Heart right ventricle (tissue), 16 donors: ENCODE measurements at places on chromosomes 3 and 15. TPM values are rescaled to one million over a fixed set of nuclear protein-coding genes. Genes with fewer than 3 reads are reported as not detected.
A peak's percentile ranks its signal among the peaks of the same experiment; 100 is the strongest.

GRCh38 chr3:43861635-43862034 is 170.9 kb downstream of the ABHD5 start:
- DNase-seq = no peak

DNA sequence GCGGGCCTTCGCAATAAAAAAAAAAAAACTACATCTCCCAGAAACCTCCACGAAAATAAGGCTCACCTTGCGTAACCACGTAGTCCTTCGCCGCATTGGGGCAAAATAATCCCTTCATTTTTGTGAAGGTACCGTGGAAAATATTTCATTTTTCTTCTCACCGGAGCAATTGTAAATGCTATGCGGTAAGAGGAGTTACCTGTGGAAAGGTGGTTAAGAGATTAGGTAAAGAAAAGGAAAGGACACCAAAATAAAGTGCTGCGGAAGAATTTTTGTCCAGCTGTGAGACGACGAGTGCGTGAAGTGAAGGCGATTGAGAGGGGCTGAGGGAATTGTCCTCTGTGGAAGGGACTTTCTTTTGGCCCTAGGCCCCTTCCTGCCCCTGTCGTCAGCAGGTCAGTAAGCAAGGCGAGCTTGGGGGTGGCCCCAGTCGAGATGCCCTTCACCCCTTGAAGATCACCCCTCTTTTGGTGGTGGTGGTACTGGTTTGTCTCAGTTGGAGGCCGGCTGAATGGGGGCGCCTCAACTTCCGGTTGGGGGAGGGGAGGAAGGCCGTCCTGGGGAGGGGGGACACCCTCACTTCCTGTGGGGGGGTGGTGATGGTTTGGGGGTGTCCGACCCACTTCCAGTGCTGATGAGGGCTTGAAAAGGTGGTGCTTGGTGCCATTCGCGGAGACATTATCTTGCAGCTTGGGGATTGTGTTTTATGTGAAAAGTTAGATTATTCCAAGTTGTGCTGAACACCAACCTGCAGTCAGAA is at the start of gene HMG20A:
HMG20A (plus strand) TSS at position 279 of the 760 bp plus-strand sequence. CDS start 37,520 bp downstream, outside the sequence.
- peak; percentile 56 for DNase-seq

DNA sequence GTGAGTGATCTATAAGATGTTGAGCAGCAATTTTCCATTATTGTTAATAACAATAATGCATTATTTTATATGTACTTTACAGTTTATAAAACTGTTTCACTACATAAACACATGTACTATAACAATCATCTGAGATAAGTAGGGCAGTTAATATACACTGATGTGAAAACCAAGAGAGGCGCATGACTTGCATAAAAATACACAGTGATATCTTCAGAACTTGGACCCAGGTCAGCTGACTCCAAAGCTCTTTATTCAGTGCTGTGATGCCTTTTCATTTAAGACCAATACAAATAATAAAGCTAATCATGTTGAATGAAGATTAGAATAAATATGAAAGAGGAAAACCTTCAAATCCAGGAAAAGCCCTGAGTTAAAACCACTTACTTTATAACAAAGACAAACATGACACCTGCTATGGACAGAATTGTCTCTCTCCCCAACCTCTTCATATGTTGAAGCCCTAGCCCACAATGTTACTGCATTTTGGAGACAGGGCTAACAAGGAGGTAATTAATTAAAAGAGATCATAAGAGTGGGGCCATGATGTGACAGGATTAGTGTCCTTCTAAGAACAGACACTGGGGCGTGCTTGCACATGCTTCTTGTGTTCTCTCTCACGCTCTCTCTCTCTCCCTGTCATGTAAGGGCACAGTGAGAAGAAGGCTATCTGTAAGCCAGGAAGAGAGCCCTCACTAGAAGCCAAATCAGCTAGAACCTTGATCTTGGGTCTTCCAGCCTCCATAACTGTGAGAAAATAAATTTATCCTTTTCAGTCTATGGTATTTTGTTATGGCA is 55.8 kb upstream of the TSPAN3 start:
- DNase-seq = no peak

DNA sequence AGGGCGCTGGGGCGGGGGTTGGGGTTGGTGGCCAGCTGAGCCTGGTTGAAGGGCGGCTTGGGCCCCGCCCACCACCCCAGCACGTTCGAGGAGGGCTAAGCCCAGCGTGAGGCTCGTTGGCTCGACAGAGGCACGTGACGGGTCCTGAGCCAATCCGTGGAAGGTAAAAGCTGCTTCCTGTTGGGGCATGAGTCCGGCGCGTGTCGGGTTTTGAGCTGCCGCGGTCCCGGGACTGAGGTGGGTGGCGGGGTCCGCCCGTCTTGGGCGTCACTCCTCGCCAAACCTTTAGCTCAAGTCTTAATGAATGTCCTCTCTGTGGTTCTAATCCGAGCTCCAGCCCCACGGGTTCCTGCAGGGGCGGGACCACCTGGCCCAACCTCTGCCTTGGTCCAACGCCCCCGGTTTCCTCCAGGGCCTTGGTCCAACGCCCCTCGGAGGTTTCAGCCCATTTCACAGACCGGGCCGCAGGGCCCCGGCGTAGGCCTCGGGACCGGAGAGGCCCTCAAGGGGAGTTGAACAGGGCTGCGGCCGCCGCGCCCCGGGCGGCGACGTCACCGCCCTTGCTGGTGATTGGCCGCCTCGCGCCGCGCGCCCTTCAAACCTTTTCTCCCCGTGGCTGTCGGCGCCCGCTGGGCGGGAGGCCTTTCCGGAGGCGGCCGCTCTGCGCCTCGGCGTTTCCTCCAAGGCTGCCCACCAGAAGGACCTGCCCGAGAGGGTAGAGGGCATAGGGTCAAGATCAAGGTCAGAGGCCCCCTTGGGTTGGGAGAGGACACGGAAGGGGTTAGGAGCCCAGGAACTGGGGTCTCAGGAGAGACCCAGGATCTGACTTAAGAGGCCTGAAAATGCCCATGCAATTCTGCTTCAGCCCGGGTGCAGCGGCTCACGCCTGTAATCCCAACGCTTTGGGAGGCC is at the start of gene RCCD1:
RCCD1 (plus strand) TSS at position 173 of the 912 bp plus-strand sequence. CDS start 1,851 bp downstream, outside the sequence.
- peak; percentile 95 for DNase-seq

Gene RYR3
- polyA plus RNA-seq = 0.07 TPM

- DNase-seq = no peak
Measured at GRCh38 chr3:6180171-6180570, 680.7 kb upstream of the GRM7 start.

- DNase-seq = no peak
Measured at GRCh38 chr3:197311591-197311990, 13.2 kb upstream of the DLG1 start.

GRCh38 chr3:21889166-21889565 is 138.2 kb upstream of the ZNF385D start:
- DNase-seq = no peak

DNA sequence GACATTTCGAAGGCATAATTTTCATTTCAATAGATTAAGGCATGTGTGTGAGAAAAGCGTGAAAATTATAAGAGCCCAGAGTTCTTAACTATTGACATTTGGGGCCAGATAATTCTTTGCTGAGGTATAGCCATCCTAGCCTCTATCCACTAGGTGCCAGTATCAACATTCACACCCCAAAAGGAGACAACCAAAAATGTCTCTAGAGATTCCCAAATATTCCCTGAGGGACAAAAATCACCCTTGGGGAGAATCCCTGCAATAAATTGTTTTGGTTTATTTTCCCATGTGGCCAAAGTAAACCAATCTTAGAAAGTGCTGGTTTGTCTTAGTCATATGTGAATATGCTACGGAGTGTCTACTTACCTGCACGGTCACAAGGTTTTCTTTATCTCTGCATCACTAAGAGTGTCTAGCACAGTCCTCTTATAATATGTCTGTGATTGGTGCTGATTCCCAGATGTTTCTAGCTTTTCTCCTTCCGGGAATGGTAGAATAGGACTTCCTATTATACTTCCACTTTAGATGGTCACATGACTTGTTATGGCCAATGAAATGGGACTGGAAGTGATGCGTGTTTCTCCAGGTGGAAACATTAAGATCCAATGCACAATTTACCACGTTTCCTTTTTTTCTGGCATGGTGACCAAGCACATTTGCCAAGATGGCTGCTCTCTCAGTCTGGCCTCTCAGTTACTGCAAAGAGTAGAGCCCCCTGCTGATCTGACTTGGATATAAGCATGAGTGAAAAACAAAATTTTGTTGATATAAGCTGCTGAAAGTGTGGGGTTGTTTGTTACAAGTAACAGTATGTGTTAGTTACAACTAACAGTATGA is 8.0 kb upstream of the KBTBD8 start:
- DNase-seq = no peak

- peak; percentile 1 for DNase-seq
Measured at GRCh38 chr15:101019366-101019896, 100.3 kb downstream of the LRRK1 start.

DNA sequence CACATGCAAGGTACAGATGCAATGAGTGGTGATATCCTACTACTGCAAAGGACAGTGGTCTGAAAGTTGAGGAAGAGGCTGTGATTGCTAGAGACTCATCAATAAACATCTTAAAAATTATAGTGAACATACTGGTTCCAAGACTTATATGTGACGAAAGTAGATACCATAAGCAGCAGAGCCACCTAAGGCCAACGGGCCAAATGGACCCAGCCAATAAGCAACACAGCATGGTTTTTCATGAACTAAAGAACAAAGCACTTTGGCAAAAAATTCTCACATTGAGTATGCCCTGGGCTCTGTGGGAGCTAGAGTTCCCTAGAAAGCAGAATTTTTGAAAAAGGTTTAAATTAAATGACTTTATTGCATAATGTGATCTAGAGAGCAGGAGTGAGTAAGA is 272.1 kb downstream of the SI start:
- no peak for DNase-seq

- DNase-seq = no peak
Measured at GRCh38 chr15:34724481-34724880, 30.3 kb downstream of the GJD2 start.

DNA sequence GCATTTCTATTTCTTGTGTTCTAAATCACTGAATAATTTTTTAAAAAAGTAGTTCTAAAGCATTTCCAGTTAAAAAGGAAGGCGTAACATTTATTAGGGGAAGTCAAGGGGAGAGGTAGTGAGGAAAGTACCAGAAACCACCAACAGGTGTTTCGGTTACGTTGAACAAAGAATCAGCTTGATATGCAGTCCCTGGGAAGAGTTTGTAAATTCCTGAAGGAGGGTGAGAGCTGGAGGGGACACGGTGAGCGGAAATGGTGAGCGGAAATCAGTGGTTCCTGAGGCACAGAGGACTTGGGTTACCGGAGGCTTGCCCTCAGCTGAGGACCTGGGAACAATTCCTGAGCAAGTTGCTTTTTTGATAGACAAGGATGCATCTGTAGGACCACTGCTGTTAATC is 17.8 kb downstream of the MAP2K1 start:
- no peak for DNase-seq

DNA sequence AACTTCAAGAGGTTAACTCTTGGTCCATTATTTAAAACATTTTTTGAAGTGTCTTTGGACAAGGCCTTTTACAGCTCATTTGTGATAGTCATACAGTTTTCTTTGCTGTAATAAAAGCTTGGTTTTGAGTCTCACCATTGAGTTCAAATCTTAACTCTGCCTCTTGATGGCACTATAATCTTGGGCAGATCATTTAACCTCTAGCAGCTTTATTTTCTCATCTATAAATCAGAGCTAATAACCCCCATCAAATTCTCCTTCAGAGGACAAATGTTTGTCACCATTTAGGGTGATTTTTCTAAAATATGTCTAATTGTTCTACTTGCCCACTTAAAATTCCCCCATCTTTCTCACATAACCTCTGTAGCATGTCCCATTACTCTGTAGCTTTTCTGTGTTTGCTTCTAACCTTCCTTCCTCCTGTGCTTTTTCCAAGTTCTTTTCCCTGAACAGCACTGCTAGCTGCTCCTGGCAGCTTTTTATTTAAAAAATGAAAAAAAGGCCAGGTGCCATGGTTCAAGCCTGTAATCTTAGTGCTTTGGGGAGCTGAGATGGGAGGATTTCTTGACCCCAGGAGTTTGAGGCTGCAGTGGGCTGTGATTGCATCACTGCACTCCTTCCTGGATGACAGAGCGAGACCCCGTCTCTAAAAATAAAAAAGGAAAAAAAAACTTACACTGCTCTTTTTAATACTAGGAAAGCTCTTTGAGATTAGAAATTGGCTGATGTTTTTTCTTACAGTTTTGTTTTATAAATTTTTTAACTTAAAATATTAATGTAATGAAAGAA is 28.5 kb downstream of the UBE2E1 start:
- DNase-seq = no peak

DNA sequence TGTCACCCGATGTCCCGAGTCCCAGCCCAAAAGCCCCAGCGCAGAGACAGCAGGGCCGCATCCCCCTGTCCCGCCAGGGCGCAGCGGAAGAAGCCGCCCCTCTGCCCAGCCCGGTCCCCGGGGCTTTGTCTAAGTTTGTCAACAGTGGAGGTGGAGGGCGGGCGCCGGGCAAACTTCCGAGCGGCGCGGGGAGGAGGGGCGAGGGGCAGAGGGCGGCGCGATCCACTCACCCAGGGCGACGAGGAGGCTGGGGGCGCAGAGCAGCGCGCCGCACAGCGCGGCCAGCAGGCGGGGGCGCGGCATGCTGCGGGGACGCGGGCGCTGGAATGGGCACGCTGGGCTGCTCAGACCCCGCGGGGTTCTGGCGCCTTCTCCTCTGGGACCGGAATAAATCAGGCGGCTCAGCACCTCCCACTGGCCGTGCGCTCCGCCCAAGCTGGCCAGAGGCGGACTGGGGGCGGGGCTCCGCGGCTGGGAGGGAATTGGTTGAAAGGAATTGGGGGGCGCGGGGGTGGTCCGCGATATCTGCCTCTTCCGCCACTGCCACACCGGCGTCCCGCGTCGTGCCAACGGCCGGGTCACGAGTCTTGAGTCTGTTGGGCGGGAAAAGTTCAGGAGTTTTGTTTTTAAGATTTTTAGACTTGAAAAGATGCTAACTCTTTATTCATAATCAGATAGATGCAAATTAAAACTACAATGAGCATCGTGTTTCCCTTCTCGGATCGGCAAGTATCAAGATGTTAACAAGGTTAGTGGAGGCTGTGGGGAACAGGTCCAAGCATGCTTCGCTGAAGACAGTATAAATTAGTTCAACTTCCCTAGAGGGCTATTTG is at the start of gene MFGE8:
MFGE8 (minus strand) TSS at position 363 of the 833 bp plus-strand sequence; CDS start at position 303, 60 bp downstream.
- DNase-seq = peak; percentile 86

DNA sequence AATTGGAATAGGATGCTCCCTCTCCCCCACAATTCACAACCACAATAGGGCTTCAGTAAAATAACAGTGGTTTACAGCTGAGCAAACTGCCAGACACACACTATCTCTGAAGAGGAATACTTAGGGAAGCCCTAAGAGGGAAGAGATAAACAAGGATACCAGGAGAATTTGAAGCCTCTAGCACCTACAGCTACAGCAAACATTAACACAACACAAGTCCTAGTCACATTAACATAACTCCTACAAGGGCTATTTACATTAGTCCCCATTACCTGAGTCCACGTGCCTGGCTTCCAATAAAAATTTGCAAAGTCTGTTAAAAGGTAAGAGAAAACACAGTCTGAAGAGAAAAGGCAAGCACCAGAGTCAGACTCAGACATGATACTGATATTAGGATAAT is 346.9 kb upstream of the CDIN1 start:
- no peak for DNase-seq

GRCh38 chr3:181709537-181710279 is 2.0 kb upstream of the SOX2 start:
- DNase-seq = peak; percentile 66

- no peak for DNase-seq
Measured at GRCh38 chr3:195834675-195835583, 23.2 kb upstream of the MUC4 start.

Gene ADAMTS9
- polyA plus RNA-seq = 22.8 TPM
